Heart right ventricle (tissue), 16 donors: ENCODE measurements at places on chromosomes 1 and 21. TPM values are rescaled to one million over a fixed set of nuclear protein-coding genes. Genes with fewer than 3 reads are reported as not detected.

Gene S100A7A
- polyA plus RNA-seq: not detected

Gene OR2L2
- not detected for polyA plus RNA-seq

Gene TRIM58
- polyA plus RNA-seq: not detected

Gene CD58
- 32.8 TPM for polyA plus RNA-seq

Gene PDC
- not detected for polyA plus RNA-seq

Gene OR2T33
- polyA plus RNA-seq: 0.03 TPM

Gene RNF187
- polyA plus RNA-seq: 18.9 TPM

Gene DNALI1
- polyA plus RNA-seq: 1.9 TPM

Gene RORC
- polyA plus RNA-seq: 4.0 TPM

Gene SFT2D2
- polyA plus RNA-seq: 2.8 TPM

Gene AKR1A1
- polyA plus RNA-seq: 67.4 TPM

Gene CRYBG2
- 0.03 TPM for polyA plus RNA-seq

Gene PROK1
- polyA plus RNA-seq: 6.8 TPM

Gene TTLL10
- polyA plus RNA-seq: 0.09 TPM

Gene TSPEAR
- polyA plus RNA-seq: under 0.01 TPM

Gene SLC9C2
- 0.04 TPM for polyA plus RNA-seq

Gene SMCP
- polyA plus RNA-seq: not detected

Gene LCE1A
- polyA plus RNA-seq: not detected

Gene SELL
- polyA plus RNA-seq: 1.2 TPM

Gene HSD3B2
- 0.04 TPM for polyA plus RNA-seq

Gene RHOU
- polyA plus RNA-seq: 4.3 TPM

Gene KIF2C
- polyA plus RNA-seq: 0.22 TPM

Gene RNU1-1
- not detected for polyA plus RNA-seq

Gene LRRN2
- 1.9 TPM for polyA plus RNA-seq

Gene SOAT1
- polyA plus RNA-seq: 2.6 TPM

Gene HAO2
- polyA plus RNA-seq: not detected

Gene SPRTN
- polyA plus RNA-seq: 4.1 TPM

Gene GCSAML
- under 0.01 TPM for polyA plus RNA-seq
